CD4-positive, alpha-beta T cell (primary cell): ENCODE measurements at places on chromosomes 1 and 21.

DNA sequence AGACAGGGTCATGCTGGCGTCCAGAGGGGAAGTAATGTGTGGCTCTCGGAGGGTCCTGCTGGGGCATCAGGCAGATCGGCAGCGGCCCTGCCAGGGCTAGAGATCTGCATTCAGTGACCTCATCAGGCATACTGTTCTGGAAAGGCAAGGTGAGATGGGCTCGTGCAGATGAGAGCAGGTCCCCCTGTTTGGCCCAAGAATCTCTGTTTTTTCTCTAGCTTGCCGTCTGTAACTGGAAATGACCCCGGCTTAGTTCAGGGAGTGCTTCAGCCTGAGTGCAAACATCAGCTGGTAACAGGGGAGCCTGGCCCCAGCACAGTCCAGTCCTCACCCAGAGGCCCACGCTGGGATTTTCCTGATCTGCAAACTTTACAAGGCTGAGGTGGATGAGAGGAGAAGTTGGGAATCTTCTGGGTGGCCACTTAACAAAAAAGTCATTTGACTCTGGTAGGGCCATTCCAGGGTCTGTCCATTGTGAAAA, 2.1 kb downstream of the FAM163A start:
- DNase-seq, result no peak

GRCh38 chr1:8438489-8438888, 120.6 kb downstream of the SLC45A1 start:
- no peak for DNase-seq

- no peak for DNase-seq
Measured at GRCh38 chr1:18077657-18078215, 29.9 kb upstream of the IGSF21 start.

DNA sequence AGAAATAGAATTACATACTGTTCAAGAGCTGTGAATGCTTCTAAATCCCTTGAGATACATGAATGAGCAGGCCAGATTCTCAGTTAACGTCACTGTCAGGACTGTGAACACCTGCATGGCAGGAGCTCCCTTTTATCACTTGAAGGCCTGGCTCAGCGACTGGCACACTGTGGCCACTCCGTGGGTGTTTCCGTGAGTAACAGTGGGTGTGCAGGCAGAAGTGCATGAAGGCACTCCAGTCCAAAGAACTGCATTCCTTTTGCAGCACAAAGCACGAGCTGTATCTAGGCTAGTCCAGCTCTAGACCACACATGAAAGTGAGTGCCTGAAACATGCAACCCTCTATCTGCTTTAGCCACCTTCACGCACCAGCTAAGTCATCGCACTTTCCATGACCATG, 9.6 kb upstream of the SIM2 start:
- DNase-seq, result no peak

GRCh38 chr1:150974580-150975478, at the start of gene CERS2:
Gene CERS2, minus strand, starts transcription at chr1:150974835. Its CDS starts 5,745 bp downstream, at chr1:150969090.
- peak; percentile 90 for DNase-seq

DNA sequence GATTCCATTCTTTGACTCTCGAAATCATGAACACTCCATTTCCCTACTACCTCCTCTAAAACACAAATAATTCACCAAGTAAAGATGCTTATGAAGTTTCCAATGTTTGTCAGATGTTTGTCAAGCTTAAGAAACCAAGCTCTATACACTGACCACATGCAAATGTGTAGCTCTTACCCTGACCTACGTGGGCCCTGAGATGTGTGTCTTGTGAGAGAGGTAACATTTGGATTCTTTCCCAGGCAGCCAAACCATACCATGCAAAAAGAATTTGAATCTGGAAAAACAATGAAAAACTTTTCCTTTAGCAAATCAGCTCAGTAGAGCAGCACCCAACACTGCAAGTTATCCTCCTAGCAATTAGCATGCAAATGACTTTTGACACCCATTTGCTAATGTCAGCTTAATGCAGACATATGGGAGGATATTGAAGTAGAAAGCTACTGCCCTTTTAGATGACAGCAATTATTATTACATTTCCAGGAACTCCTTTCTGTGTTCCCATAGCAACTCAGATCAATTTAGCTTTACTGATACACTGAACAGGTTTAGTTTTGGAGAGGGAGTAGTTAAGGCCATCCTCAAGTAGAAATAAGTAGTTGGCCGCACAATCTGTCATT, 83.2 kb upstream of the RGS4 start:
- DNase-seq, result no peak

GRCh38 chr1:114040273-114041015, 61.2 kb downstream of the OLFML3 start:
- no peak for DNase-seq

DNA sequence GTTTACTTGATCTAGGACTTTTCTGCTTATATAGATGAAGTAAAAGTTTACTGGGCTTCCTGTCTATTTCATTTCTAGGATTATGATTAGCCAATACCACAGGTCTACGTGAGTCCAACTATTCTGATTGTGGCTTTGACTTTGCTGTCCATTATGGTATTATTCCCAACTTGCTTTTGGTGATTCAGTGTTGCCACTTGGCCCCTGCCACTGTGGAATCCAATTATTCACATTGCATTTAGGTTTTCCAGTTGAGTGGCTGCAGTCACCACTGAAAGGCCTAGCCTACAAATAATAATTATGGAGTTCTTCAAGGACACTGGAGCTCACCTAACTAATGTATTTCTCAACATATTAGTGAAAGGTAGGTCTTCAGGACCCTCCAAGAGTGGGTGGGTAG, 574.3 kb upstream of the USP24 start:
- DNase-seq, result no peak

GRCh38 chr1:48807554-48808260, 31.0 kb upstream of the BEND5 start:
- no peak for DNase-seq

DNA sequence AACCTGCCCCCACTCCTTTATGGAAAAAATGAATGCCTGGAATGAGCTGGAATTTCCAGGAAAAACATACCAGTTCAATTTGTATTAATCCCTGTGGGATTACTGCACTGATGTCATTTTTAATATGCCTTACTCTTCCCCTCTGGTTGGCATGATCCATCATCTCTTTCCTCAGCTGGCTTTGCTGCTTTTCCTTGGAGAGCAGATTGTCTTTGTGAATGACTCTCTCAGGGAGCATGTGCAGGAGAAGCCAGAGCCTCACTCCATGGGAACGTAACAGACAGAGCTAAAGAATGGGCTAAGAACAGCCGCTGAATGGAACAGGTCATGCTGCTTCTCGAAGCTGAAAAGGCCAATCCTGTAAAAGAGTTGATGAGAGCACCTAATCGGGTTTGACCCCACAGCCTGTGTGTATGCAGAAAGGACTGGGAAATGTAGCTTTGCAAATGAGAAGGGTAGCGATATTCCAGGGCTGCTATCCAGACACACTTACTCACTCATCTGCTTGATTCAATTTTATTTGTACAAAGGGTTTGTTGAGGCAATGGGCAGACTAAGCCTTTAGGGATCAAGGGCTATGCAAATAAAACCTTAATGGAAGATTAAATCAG, 20.7 kb downstream of the PHC2 start:
- no peak for DNase-seq

DNA sequence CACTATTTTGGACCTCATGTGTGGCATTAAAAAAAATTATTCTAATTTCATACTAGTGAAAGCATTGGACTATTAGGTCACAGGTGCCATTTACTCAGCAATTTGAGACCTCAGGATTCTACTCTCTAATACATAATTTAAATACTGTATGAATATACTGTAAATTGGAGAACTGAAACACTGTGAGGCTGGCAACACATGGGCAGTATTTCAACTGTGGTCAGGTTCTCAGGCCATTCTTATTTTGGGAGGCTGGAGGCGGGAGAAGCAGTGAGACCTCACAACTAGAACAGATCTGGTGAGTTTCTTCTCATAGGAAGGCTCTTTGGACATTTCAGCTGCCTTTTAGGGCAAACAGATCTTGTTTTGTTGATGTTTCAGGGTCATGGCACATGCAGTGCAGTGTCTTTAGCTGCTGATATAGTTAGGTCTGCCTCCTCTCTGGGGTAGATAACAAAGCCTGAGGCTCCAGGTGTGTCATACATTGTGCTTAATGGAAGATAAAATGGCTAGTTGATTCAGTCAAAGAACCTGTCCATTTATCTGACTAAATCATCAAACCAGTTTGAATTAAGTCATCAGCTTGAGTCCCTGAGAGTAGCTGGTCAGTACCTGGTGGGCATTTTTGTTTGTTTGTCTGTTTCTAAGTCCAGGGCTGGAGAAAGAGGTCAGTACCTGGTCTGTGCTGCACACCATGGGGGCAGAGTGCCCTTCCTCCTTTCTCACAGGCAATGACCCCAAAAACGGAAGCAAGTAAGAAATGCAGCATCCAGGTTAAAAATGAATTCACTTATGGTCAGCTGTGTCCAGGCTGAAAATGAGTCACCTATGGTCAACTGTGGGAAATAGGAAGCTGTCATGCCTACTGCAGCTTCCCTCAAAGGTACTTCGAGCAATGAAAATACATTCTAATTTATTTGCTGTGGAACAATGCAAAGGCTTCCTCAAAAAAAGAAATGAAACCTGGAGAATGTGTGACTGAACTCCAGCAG, 216.2 kb downstream of the SDCCAG8 start:
- no peak for DNase-seq

- DNase-seq, result no peak
Measured at GRCh38 chr1:19477284-19478249, 7.8 kb downstream of the CAPZB start.

DNA sequence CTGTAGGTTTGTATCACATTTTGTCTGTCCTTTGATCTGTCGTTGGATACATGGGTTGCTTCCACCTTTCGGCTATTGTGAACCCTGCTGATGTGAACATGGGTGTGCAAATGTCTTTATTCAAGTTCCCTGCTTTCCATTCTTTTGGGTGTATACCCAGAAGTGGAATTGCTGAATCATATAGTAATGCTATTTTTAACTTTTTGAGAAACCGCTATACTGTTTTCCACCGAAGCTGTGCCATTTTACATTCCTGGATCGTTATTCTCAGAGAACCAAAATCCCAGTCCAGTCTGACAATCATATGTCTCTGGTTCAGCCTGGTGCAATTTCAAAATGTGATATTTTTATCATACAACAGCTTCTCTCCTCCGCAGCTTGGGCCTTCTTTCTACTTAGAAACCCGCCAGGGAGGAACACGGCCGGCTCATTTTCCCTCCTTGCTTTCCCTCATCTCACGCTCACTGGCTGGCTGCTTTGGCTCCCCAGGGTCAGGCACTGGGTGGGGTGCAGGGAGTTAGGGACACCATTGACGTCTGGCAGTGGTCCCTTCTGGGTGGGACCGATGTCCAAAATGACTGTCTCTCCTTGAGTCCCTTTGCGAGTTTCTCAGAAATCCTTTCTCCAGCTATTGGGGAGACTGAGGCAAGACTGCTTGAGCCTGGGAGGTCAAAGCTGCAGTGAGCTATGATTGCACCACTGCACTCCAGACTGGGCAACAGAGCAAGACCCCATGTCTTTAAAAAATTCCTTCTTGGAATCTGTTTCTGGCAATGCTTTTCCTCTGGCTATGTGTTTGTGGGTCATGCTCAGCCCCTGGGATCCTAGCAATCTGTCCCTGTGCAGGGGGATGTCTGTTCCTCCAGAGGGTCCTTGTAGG, 73.5 kb upstream of the AKT3 start:
- DNase-seq, result no peak

GRCh38 chr21:43600642-43601402, 58.5 kb downstream of the HSF2BP start:
- DNase-seq, result no peak
